ENCODE measurements at places on chromosomes 4 and X. TPM values are rescaled to one million over a fixed set of nuclear protein-coding genes. Genes with fewer than 3 reads are reported as not detected.

NOX1 gene
- total RNA-seq = not detected

EBP gene
- total RNA-seq = 49.3 TPM

PUDP gene
- total RNA-seq = 17.2 TPM

MGST2 gene
- total RNA-seq = 129 TPM

FRG2 gene
- not detected for total RNA-seq

DNA sequence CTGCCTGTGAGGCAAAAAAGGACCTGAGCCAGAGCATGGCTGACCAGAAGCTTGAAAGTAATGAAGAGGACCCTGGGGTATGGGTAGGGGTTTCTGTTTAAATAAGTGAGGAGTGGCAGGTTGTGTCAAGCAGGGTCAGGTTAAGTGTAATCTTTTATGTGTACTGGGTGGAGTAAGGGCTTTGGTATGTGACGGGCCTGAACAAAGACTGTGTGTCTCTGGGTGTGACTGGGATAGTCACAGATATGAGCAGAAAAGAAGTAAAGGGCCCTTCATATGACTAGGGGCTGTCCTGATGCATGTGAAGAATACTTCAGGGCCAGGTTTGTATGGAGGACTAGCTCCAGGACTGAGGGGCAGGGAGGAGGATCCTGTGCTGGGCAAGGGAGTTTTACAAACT lies 82.4 kb downstream of the ITIH6 start:
- DNase-seq = no peak
- no peaks in the 10 kb centered on the region for H3K4me1 ChIP-seq
- no peak overlapping the region for H3K27ac ChIP-seq
- no peak overlapping the region for H3K4me3 ChIP-seq

DNA sequence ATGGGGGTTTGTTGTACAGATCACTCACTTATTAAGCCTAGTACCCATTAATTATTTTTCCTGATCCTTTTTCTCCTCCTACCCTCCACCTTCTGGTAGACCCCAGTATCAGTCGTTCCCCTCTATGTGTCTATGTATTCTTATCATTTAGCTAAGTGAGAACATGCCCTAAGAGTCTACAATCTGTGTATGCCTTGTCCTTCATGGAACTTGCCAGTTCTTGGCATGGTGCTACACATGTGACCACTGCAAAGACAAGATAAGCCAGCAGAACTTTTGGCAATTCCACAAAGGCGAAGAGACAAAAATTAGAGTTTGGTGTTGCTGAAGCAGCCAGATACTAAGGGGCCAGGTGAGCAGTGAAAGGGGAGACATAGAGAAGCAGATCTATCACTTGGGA lies 101.3 kb downstream of the CORIN start:
- no peaks in the 10 kb centered on the region for H3K36me3 ChIP-seq
- DNase-seq = no peak
- no peaks in the 10 kb centered on the region for H3K4me1 ChIP-seq
- peak overlapping the region; percentile 68 for H3K27ac ChIP-seq
- H3K4me3 ChIP-seq = no peak overlapping the region

- no peaks in the 10 kb centered on the region for H3K4me1 ChIP-seq
- no peaks in the 10 kb centered on the region for H3K27me3 ChIP-seq
- H3K4me3 ChIP-seq = peak overlapping the region; percentile 85
- peak overlapping the region; percentile 18 for H3K27ac ChIP-seq
- no peaks in the 10 kb centered on the region for H3K36me3 ChIP-seq
- DNase-seq = no peak
Measured at GRCh38 chrX:2689773-2690666, 1.1 kb upstream of the CD99 start.

GRCh38 chr4:67871867-67872266 lies 11.9 kb downstream of the TMPRSS11D start:
- H3K4me1 ChIP-seq = no peaks in the 10 kb centered on the region
- no peaks in the 10 kb centered on the region for H3K36me3 ChIP-seq
- no peak overlapping the region for H3K27ac ChIP-seq
- no peaks in the 10 kb centered on the region for H3K27me3 ChIP-seq
- H3K4me3 ChIP-seq = no peak overlapping the region
- no peak for DNase-seq

DNA sequence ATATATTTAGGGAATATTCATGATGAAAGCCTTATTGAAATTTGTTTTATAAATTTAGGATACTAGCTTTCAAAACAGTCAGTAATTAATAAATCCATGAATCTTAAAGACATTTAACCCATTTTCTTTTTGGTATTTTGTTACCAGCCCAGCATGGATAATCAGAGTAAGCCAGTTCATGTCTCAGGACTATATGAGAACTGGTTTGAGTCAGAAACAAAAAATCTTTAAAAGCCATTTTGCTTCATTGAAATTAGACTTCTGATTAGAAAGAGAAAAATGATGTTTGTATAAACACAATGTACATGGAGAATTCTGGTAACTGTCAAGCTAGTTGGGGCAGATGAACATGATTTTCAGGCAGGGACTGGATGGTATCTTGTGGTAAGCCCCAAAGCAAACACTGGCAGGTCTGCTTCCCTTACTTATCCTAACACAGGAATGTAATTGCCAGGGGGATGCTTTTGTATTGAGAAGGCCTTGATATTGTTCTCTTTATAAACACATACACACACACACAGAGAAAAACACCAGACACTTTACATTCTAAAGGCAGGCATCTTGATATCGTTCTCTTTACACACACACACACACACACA lies 9.4 kb downstream of the ARHGAP10 start:
- H3K27me3 ChIP-seq = no peaks in the 10 kb centered on the region
- DNase-seq = no peak
- H3K4me3 ChIP-seq = no peak overlapping the region
- H3K27ac ChIP-seq = peak overlapping the region; percentile 18
- H3K36me3 ChIP-seq = no peaks in the 10 kb centered on the region

DNA sequence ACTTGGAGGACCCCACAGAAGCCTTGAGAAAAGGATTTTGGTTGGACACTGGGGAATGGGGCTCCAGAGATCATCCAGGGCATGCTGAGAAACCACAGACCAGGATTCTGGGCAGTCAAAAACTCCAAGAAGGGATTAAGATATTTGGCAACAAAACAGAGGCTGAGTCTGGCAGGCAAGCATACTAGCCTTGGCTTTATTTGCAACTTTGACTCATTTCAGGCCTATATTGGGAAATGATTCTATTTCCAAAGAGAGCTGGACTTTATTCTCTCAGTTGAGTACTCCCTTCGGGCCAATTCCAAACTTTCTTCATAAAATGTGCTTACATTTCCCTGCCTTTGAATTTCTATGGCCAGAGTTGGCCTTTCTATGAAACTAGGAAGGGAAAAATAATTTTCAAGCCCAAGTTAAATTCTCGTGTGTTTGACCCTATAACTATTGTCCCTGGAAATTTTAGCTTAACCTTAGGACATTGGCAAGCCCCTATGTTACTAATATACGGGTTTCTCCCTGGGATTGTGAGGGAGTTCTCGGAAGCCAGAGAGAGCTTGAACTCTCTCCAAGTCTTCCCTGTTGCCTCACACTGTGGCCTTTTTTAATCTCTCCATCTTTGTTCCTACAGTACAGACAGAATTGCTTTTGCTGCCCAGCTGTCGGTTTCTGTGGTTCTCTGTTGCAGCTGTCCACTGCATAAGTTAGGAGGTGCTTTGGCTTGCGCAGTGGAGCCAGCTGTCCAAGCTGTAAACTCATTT lies 112.6 kb upstream of the FAM9A start:
- H3K4me1 ChIP-seq = no peaks in the 10 kb centered on the region
- H3K27me3 ChIP-seq = no peaks in the 10 kb centered on the region
- no peak for DNase-seq

DNA sequence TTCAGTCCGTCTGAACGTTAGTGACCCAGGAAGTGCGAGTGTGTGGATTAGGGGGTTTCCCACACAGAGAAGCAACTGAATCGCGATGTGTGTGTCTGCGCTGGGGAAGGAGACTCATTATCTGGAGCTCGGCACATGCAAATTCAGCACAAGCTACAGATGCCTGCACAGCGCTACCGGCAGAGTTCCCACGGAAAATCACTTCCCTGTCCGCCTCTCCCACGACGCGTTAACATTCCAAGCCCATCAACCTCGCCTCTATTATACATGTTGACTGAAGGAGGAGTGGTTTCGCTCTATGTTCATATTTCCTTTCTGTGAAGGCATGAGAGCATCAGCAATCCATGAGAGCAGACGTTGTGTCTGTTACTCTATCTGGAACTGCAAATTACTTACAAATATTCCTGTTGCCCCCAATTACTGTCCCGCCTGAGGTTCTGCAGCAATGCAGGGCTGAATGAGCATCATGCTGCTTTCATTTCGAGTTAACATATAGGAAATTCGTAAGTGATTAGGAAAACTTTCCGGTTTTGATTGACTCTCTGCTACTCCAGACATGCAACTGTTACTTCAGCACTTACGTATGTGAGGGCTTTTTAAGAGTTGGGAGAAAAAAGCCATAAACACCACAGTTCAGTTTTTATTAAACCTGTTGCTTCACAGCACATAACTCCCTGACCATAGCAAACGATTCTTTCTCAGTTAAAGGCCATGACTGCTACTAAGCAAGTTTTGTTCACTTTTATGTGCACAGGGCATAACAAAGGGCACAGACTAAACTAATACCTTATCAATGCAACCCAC lies 15.0 kb upstream of the MTNR1A start:
- H3K36me3 ChIP-seq = no peaks in the 10 kb centered on the region
- no peaks in the 10 kb centered on the region for H3K4me1 ChIP-seq
- no peak for DNase-seq

GRCh38 chr4:111453216-111453615 lies 692.0 kb upstream of the FAM241A start:
- H3K4me1 ChIP-seq = no peaks in the 10 kb centered on the region
- no peaks in the 10 kb centered on the region for H3K27me3 ChIP-seq
- no peak overlapping the region for H3K4me3 ChIP-seq
- H3K27ac ChIP-seq = no peak overlapping the region
- no peaks in the 10 kb centered on the region for H3K36me3 ChIP-seq

Measured in right atrium auricular region (tissue), 2 donors.